Stimulated activated naive CD8-positive, alpha-beta T cell treated with anti-CD3 and anti-CD28 coated beads, Interleukin-15, Interleukin-2, amounts not matched to agents 100 U/mL and 50 U/mL, for 24 hours (primary cell): ENCODE measurements at places on chromosomes 1 and 21.

GRCh38 chr1:150484861-150485260 is 2.4 kb upstream of the TARS2 start:
- DNase-seq, result no peak

- DNase-seq, result no peak
Measured at GRCh38 chr1:8390707-8391106, 72.8 kb downstream of the SLC45A1 start.

GRCh38 chr1:174266991-174267612 is 107.8 kb downstream of the RABGAP1L start:
- DNase-seq, result no peak

DNA sequence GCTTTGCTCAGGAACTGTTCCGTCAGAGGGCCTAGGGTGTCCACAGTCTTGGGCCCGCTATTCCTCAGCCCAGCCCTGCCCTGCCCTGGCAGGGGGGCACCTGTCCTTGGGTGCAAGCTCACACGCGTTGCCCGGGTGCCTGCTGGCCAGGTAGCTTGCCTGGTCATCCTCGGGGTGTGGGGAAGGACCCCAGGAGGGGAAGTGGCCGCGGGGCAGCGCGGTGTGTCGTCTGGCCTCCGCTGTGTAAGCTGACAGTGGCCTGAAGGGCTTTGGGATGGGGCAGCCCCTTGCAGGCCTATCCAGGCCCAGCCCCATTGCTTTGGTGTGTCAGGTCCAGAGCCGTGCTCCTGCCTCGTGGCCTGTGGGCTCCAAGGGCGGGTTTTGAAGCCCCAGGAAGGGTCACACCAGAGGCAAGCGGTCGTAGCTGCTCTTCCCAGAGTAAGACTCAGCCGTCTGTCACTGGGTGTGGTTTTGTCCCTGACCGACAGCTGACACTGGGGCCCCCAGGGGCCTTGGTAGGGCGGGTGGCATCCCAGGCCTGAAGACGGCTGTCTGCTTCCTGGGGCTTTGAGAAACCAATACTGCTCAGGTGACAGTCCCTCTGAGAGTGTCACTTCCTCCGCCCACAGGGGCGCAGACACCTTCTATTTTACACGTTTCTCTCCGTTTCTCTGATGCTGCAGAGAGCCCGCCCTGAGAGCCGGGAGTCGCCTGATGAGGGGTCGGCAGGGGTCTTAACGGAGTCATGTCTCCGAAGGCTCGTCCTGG is 72.1 kb downstream of the SKI start:
- DNase-seq, result peak; percentile 89

- no peak for DNase-seq
Measured at GRCh38 chr1:33273406-33273805, 17.1 kb downstream of the ZNF362 start.
